ENCODE measurements at places on chromosomes 2 and 18. TPM values are rescaled to one million over a fixed set of nuclear protein-coding genes. Genes with fewer than 3 reads are reported as not detected.

ESPNL gene
- polyA plus RNA-seq, result 1.6 TPM

KCNG2 gene
- polyA plus RNA-seq, result 0.71 TPM

CASP10 gene
- polyA plus RNA-seq, result 2.0 TPM

SH3RF3 gene
- 0.11 TPM for polyA plus RNA-seq

CDCA7 gene
- polyA plus RNA-seq, result 64.4 TPM

NOSTRIN gene
- polyA plus RNA-seq, result not detected

RAMP1 gene
- polyA plus RNA-seq, result 3.9 TPM

PROKR1 gene
- 1.3 TPM for polyA plus RNA-seq

SLC19A3 gene
- 8.4 TPM for polyA plus RNA-seq

GALNT14 gene
- 13.0 TPM for polyA plus RNA-seq

HOXD9 gene
- not detected for polyA plus RNA-seq

SRD5A2 gene
- polyA plus RNA-seq, result 0.02 TPM

ZNF804A gene
- 0.02 TPM for polyA plus RNA-seq

ESCO1 gene
- polyA plus RNA-seq, result 3.3 TPM

EVX2 gene
- polyA plus RNA-seq, result not detected

SEMA4C gene
- polyA plus RNA-seq, result 47.5 TPM

TRMT61B gene
- 8.2 TPM for polyA plus RNA-seq

SMYD1 gene
- 0.06 TPM for polyA plus RNA-seq

CHN1 gene
- 27.5 TPM for polyA plus RNA-seq

ZNF385B gene
- 0.82 TPM for polyA plus RNA-seq

PPP1R1C gene
- 1.3 TPM for polyA plus RNA-seq

RUFY4 gene
- 0.66 TPM for polyA plus RNA-seq

CROCC2 gene
- not detected for polyA plus RNA-seq

SCYGR4 gene
- not detected for polyA plus RNA-seq

FARP2 gene
- 12.7 TPM for polyA plus RNA-seq

MATN3 gene
- 3.0 TPM for polyA plus RNA-seq

IKZF2 gene
- polyA plus RNA-seq, result 1.7 TPM

SPEG gene
- 37.1 TPM for polyA plus RNA-seq

INHA gene
- polyA plus RNA-seq, result 2.7 TPM

PROC gene
- polyA plus RNA-seq, result 1.6 TPM

LRRC30 gene
- not detected for polyA plus RNA-seq

IL36RN gene
- not detected for polyA plus RNA-seq

LAMA3 gene
- 0.76 TPM for polyA plus RNA-seq

DNAJC5G gene
- 0.83 TPM for polyA plus RNA-seq

DYNAP gene
- 1.1 TPM for polyA plus RNA-seq

GREB1 gene
- polyA plus RNA-seq, result 7.9 TPM

CRYGD gene
- 7.1 TPM for polyA plus RNA-seq

DNAH7 gene
- polyA plus RNA-seq, result 0.08 TPM

C1QL2 gene
- polyA plus RNA-seq, result 1.3 TPM

USP14 gene
- polyA plus RNA-seq, result 8.6 TPM

GALNT5 gene
- 0.02 TPM for polyA plus RNA-seq

GPC1 gene
- polyA plus RNA-seq, result 21.9 TPM

CDC42EP3 gene
- polyA plus RNA-seq, result 18.4 TPM

DES gene
- polyA plus RNA-seq, result 4.3 TPM

LYPD1 gene
- polyA plus RNA-seq, result 3.4 TPM

LRATD1 gene
- polyA plus RNA-seq, result 1.5 TPM

FBXO36 gene
- polyA plus RNA-seq, result 3.4 TPM

CD207 gene
- polyA plus RNA-seq, result not detected

RNF125 gene
- polyA plus RNA-seq, result 14.3 TPM

UCN gene
- 0.35 TPM for polyA plus RNA-seq

PJVK gene
- 1.8 TPM for polyA plus RNA-seq

PMAIP1 gene
- 51.7 TPM for polyA plus RNA-seq

GAREM2 gene
- 19.9 TPM for polyA plus RNA-seq

ATP6V1C2 gene
- 0.29 TPM for polyA plus RNA-seq

CNGA3 gene
- polyA plus RNA-seq, result 0.02 TPM

SAG gene
- not detected for polyA plus RNA-seq

SERPINB3 gene
- 0.18 TPM for polyA plus RNA-seq

ACTG2 gene
- 6.2 TPM for polyA plus RNA-seq

SLC9A4 gene
- not detected for polyA plus RNA-seq
